Stimulated activated CD8-positive, alpha-beta memory T cell treated with anti-CD3 and anti-CD28 coated beads, Interleukin-2, amount 100 ng/mL, for 1 hour (primary cell): ENCODE measurements at places on chromosomes 2 and 18.

DNA sequence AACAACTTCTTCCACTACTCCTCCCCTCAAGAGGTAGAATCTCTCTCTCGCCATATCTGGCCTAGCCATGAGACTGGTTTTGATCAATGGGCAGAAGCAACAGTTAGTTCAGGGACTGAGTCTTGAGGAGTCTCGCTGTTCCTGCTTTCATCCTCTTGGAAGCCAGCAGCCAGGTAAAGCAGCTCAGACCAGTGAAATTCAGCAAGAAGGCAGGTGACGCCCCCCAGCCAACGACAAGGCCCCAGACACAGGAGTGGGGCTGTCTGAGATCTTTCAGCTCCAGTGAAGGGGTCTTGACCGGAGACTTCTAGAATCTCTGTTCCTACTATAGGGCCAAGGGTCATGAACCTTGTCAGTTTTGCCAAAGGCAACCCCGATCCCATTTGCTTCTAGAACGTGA, 39.7 kb upstream of the ACAA2 start:
- no peak for DNase-seq

GRCh38 chr2:168525716-168526446, 69.8 kb downstream of the CERS6 start:
- DNase-seq, result no peak

DNA sequence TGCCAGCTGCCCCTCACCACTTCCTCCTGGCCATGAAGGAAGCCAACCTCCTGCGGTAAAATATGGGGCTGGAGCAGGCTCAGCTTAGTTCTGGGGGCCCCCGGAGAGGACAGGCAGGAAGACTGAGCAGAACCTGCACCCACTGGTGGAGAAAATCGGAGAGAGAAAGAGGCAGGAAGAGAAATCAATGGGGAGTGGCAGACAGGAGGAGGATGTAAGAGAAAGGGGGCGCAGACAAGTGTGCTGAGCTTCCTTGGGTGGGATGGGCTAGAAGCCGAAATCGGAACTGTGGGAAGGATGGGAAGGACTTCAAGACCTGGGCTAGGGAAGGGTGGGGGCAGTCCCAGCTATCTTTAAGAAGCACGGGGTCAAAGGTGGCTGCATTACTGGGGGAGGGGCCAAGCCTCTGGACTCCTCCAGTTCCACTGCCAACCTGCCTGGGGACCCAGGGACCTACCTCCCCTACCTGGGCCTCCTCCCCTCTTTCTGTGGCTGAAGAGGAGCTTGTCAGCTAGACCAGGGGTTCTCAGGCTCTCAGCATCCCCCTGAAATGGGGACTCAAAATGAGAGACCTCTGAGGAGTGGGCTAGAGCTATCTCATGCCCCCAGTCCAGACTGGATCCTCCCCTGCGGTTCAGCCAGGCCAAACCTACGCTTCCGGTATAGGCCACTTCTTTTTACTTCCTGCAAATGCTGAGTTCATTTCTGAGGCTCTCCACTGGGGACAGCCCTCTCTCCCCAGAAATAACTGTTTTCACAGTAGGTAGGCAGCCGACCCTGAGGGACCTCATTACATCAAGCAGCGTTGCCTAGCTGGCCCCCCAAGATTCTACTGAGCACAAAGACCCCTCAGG, 33.6 kb upstream of the B3GNT7 start:
- DNase-seq, result no peak

DNA sequence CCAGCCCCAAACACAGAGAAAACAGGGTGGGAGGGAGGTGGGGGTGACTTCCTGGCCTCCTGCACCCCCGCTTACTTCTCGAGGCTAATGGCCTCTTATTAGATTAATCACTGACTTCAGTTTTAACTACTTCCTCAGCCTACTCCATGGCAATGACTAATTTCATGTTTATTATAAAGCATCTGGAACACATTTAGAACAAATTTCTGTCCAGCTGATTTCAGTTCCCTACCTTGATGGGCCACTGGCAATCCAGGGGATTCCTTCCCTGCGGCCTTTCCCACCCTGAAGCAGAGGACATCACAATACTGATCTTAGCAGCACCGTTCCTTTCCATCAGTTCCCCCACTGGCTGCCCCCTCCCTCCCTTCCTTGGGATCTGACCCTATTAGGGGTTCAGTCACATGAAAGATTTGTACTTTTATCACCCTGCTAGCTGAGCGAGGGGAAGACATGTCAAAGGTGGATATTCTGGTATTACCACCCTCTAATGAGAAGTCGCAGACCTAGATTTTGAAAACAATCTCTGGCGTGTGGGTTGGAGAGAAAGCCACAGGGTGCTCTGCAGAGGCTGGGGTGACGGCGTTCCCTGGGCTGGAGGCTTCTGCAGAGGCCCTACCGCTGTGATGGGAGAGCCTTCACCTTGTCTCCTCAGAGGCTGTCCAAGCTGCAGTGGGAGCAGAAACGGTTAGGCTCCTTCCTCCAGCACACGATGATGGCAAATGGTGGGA, 67.6 kb downstream of the KIAA2012 start:
- no peak for DNase-seq

GRCh38 chr18:56470406-56471351, 167.7 kb downstream of the TXNL1 start:
- no peak for DNase-seq

DNA sequence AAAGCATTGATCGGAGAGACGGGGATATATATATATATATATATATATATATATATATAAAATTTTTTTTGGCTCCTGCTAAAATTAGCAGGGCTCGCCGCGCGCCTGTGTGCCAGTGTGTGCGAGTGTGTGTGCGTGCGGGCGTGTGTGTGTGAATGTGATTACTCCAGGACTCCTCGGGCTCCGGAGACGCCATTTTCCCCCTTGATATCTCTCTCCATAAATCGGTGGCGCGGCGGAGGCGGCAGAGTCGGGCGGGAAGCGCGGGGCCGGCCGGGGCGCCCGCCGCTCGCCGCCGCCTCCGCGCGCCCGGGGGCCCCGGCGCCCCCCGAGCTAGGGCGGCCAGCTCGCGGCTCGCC, 795 bp upstream of the SETBP1 start:
- DNase-seq, result no peak

DNA sequence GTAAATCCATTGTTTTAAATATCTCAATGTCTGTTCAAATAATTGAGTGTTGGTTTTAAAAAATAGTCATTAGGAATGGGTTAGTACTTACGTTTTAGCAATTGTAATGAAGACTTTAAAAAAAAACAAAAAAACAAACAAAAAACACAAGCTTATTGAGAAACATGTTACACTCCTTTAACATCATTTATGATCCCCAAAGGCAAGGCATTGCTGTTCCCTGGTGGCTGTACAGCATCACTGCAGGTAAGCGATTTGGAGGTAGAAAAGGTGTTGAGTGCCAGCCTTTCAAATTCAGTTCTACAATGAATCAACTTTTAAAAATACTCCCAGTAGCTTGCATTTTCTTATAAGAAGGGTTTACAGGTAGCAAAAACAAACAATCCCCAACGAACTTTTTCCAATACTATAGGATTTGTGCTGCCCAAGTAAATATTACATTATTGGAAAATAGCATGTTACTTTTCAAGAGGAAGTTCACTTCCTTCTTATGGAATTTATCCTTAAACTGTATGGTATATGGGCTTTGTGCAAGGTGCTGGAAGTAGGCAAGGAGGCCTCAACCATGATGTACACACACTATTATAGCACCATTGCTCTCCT, 27.5 kb downstream of the CNRIP1 start:
- DNase-seq, result no peak

DNA sequence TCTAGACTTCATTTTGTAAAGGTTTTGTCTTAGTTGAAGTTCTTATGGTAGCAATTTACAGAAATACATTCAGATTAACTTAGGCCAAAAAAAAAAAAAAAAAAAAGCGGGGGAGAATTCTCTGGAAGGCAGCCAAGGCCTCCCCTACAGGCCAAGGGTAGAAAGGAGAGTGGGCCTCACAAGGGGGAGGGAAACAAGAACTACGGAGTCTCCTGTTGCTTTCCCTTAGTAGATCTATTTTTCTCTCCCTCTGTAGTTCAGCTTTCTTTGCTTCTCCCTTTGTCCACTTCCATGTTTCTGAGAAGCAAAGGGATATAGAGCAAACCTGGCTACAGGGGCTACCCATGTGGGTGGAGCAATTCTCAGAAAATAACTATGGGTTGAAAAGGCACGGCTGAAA, 2.4 kb upstream of the STK11IP start:
- no peak for DNase-seq

DNA sequence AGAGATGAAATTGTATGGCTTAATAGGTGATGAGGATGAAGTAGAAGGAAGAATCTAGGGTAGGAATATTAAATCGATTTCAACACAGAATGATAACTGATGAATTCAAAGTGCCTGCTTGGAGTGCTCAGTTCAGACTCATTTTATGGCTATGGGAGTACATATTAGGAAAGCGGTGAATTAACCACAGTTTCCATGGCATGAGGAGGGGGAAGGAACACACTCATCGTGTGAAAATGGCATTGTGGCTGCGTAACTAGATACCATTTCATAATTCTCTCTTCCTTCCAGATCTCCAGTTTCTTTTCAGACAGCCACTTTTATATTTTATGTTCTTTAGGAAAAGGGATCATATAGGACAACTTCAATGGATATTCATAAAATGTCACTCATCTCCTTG, 232.3 kb upstream of the KCNJ3 start:
- no peak for DNase-seq

DNA sequence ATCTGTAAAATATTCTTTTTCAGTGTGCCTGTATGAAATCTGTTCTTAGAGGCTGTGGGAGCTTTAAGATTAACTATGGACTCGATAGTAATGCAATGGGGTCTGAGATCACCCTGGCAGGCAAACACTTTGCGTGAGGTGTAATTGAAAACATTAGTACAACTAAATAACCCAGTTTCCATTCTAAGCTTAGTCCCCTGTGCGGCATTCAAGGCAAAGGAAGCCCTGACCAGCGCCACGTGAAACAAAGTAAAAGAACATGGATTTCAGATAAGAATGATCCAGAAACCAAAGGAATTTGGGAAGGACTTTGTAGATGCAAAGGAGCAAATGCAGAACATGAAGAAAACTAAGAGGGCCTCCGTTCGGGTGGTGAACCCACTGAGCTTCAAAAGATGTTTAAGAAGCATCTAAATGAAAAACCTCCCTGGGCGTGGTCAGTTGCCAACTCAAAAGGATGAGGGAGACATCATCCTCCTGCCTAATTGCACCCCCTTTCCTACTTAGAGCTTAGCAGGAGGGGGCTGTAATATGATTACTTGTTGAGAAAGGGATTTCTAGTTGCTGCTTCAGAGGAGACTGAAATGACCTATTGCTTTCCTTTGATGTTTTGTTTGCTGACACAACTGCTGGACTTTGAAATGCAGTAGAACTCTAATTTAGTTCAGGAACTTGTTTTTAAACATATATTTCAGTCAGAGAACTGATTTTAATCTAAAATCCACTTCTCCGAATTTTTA, 7.9 kb upstream of the CETN1 start:
- DNase-seq, result no peak

DNA sequence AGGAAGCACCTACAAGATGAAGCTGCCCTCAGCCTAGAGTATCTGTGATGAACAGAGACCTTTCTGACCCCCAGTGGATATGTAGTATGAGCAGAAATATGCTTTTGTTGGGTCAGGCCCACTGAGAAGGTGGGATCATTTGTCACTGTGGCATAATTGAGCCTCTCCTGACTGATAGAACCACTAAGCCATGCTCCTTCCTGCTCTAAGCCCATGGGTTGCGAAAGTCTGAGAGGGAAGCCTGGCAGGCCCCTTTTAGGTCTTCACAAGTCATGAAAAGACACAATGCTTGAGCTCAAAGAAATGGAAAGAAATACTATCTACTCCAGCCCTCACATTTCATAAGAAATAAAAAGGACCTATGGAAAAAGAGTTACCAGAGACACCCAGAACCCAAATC, 127.7 kb downstream of the TNS1 start:
- no peak for DNase-seq

GRCh38 chr2:186591506-186591890, 1.6 kb downstream of the ITGAV start:
- DNase-seq, result no peak

DNA sequence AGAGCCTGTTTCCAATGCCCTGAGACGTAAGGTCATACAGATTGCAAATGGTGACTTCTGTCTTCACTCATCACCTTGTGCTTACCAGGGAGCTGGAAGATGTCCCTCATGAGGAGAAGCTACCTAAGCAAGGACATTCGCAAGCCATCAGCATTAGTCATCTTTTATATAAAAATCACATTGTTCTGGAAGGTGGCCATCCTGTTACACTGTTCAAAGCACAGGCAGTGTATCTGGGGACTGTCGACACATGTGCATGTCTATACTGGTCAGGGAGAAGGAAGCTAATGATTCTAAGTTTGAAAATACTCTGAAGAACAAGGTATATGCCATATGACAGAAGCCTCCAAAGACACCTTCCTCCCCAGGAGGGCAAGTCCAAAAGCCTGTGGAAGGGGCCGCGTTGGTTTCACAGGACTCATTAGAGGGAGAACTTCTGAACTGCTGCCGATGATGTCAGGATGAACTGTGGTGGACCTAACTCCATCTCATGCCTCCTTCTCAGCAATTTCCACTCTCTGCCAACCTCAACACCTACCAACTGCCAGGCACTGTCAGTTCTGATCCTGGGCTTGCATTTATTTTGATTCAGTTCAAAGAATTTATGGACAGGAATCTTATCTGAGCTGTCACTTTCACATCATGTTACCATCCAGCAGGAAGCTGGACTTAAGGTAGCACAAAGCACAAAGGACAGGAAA, 39.4 kb downstream of the DNER start:
- no peak for DNase-seq

DNA sequence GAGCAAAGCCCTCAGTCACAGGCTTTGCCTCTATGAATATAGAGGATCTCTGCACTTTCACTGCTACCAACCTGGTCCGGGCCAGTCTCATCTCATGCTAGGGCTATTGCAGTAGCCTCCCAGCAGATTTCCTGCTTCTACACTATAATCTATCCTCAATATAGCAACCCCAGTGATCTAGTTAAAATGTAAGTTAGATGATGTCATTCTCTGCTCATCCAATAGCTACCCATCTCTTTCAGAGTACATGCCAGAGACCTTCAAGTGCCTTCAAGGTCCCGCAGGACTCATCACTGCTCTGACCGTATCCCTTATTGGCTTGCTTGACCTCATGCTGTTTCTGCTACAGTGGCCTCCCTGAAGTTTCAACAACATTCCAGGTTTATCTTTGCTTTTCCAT, 186.3 kb downstream of the LOXHD1 start:
- no peak for DNase-seq

DNA sequence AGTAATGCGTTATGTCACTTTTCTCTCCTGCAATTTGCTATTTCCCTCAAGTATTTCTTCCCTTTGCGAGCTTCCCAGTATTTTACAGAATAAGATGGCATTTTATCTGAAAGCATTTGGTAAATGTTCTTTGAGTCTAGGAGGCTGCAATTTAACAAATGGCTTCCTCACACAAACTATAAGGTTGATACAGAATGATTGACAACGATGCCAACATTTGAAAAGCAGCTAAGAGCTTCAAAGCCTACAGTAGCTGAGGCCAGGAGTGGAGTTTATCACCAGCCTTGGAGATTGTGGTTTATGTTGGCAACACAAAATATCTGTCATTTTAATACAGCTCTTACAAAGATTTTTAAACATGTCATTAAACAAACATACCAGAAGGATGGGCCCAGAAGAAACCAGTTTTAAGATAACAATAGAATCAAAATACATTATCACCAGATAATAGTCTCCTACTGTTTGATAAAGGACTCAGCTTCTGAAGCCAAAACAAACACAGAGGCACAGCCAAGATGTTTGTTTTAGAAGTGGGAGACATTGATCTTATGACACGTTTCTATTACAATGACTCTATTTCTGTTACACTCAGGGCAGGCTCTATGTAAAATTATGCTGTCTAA, 711.4 kb upstream of the ACVR2A start:
- DNase-seq, result no peak
